ENCODE measurements at places on chromosomes 7 and 10.

DNA sequence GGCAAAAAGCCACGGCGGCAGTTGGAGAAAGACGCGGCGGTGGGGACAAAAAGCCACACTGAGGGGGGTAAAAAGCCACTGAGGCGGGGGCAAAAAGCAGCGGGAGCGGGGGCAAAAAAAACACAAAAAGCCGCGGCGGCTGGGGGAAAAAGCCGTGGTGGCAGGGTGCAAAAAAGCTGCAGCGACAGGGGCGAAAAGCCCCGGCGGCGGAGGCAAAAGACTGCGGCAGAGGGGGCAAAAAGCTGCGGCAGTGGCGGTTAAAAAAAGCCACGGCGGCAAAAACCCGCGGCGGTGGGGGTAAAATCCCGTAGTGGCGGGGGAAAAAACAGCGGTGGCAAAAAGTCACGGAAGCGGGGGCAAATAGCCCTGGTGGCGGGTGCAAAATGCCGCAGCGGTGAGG is 527.3 kb downstream of the ZNF33B start:
- no peak for DNase-seq

DNA sequence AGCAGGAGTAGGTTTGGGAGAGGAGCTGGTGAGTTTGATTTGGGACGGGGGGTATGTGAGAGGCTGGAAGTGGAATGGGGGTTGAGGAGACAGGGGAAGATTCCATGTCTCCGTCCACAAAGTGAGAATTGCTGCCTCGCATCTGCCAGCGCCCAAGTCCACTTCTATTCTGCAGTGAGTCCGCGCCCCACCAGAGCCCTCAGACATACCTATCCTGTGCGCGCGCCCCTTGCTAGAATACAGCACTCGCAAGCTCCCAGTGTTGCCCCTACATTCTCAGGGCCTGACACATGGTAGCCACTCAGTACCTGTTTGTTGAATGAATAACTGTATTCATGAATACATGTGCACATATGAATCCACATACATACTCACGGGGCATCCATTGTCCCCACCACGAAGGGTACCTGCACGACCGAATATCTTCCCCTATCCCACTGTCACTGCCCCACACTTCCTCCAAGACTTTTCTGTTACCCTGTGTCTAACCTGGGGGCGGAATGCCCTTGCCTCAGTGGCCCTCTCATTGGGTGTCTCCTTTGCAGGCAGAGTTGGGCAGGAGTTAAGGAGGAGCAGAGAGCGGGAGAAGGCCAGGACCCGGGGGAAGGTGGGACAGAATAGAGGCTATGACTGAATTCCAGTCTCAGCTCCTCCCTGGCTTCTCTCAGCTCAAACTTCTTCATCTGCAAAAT is 19.9 kb downstream of the POLL start:
- DNase-seq, result no peak

- no peak for DNase-seq
These were observed 69.5 kb upstream of the ZNF438 start for GRCh38 chr10:31101123-31101522.

DNA sequence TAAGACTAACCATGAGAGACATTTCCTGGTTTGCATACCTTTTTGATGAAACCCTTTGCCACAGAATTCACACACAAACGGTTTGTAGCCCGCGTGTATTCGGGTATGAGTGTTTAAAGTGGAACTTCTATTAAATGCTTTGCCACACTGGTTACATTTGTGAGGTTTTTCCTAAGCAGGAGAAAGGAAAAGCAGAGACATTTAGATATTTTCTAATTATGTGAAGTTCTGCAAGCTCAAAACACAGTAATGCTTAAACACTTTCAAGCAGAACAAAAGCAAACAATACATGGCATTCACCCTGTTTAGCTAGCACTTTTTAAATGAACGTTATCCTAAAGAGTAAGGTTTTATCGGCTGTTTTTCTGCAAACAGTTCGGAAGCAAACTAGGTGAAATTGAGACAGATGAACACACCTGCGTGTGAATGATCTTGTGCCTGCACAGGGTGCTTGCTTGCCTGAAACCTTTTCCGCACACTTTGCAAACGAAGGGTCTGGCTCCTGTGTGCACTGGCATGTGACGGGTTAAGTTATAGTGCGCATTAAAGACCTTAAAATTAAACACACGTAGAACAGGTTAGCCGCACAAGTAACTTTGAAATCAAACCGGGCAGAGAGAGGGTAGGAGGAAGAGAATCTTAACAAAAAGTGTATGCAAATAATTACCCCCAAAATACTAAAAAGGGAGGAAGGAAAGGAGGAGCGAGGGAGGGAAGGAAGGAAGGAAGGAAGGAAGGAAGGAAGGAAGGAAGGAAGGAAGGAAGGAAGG is 1.6 kb downstream of the FEZF1 start:
- DNase-seq, result no peak

GRCh38 chr10:91741356-91741755 is 56.9 kb upstream of the TNKS2 start:
- no peak for DNase-seq

- no peak for DNase-seq
These were observed 221.4 kb downstream of the BICC1 start for GRCh38 chr10:58734116-58734515.

Measured in neuronal stem cell (in vitro differentiated cells).